ENCODE measurements at places on chromosomes 11 and 22. TPM values are rescaled to one million over a fixed set of nuclear protein-coding genes. Genes with fewer than 3 reads are reported as not detected.

Gene ADAMTS15
- 0.05 TPM for total RNA-seq

Gene UBQLNL
- 0.30 TPM for total RNA-seq

Gene MIOX
- total RNA-seq: 3.4 TPM

Gene PRR5L
- 14.6 TPM for total RNA-seq

Gene LGALS12
- 0.38 TPM for total RNA-seq

Gene IL17REL
- 1.1 TPM for total RNA-seq

Gene DESI1
- 52.6 TPM for total RNA-seq

Gene ANKRD13D
- 90.9 TPM for total RNA-seq

Gene FCHSD2
- 47.1 TPM for total RNA-seq

Gene PGA5
- total RNA-seq: not detected

Gene LDLRAD3
- not detected for total RNA-seq

Gene FAM83F
- total RNA-seq: 0.81 TPM

Gene AKIP1
- total RNA-seq: 27.7 TPM

Gene KIRREL3
- total RNA-seq: not detected

Gene OR56B1
- total RNA-seq: 0.24 TPM

Gene OR8J3
- total RNA-seq: not detected

Gene NFAM1
- total RNA-seq: 0.31 TPM

Gene TUBA8
- 0.94 TPM for total RNA-seq

Gene GCAT
- 14.9 TPM for total RNA-seq

Gene SCYL1
- total RNA-seq: 83.4 TPM

Gene EFEMP2
- total RNA-seq: 22.4 TPM

Gene SLC6A5
- total RNA-seq: not detected

Gene MTCH2
- total RNA-seq: 47.9 TPM

Gene ATG2A
- total RNA-seq: 20.9 TPM

Gene CHRM1
- total RNA-seq: not detected

Gene SYT7
- total RNA-seq: not detected

Gene SYTL2
- total RNA-seq: 40.1 TPM

Gene HYOU1
- total RNA-seq: 199 TPM
